ENCODE measurements at places on chromosomes 11 and 22.

DNA sequence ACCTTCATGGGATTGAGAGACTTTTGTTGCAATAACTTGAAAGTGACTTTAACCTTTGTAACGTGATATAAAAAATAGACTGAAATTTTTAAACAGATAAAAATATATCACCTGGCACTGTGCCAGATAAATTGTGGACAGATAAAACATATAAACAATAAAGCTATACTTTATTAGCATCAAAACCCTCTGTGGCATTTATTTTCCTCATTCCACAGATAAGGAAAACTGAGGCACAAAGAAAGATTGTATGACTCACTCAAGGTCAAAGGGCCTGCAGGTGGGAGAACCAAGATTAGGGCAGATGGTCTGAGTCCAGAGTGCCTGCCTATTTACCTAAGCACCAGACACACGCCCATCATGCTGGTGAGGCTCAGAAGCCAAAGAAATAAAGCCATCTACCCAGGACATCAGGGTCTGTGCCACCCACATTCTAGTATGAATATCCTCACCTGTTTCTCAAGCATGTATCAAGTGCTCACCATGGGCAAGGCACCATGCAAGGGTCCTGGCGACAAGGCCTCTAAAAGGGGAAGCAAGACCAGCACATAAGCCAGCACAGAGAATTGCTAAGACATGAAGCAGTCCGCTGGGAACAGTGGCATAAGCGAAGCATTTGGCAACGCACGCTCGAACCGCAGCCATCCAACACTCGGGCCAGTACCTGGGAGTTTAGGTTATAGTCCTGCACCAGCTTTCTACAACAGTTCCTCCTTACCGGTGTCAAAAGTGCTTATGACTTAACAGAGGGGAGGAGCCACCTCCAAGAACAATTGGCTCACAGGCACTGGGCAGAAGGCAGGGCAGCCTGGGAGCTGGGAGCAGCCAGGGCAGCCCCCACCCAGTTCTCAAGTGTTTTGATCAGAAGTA, 17.6 kb downstream of the MYH9 start:
- no peak for DNase-seq

DNA sequence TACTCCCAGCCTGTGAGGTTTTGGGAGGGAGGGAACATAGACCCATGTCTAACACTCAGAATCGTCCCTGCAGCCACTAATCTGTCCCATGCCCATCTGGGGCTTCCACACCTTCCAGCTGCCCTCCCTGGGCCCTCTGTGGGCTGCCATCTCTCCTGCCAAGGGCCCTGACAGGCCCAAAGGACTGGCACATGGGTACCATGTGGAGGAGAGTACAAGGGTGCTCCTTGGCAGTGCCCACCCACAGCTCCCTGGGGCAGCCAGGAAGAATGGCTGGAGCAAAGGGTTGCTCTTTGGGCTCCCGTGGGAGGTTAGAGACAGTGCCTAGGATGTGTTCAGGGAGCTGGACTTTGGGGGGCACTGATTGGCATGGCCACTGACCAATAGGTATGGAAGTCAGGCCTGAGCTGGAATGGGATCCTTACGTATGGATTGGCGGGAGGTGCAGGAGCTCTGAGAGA, 56.8 kb downstream of the CD82 start:
- DNase-seq, result no peak

GRCh38 chr11:27201454-27202302, 161.1 kb downstream of the BBOX1 start:
- peak; percentile 71 for DNase-seq

DNA sequence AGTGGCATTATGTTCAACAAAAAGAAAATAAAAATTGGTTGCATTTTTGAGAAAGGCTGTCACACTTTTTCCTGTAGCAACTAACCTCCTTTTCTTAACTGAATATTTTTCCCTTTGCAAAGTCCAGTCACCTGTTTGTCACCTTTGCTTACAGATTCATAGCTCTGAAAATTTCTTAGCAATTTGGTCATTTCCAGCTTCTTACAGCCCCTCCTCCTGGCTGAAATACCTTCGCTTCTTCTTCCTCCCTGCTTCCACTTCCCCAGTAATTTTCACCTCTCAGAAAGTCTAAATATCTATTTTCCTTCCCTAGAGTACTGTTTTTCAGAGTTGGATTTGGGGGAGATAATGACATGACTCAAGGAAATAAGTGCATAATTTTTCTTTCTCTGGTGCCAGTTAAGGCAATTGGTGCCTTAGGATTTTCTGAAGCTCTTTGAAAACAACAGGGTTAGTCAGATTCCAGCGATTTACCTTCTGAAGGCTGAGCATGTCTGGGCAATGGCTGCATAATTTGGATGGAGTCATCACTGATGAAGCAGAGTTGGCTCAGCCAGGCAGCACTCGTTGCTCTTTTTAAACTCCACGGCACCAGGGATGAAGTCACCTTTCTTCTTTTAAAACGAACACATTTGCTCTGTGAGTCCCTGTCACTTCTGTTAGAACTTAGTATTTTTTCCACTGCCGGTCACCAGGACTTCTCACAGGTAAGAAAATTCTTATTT, 62.1 kb upstream of the AMOTL1 start:
- DNase-seq, result no peak

DNA sequence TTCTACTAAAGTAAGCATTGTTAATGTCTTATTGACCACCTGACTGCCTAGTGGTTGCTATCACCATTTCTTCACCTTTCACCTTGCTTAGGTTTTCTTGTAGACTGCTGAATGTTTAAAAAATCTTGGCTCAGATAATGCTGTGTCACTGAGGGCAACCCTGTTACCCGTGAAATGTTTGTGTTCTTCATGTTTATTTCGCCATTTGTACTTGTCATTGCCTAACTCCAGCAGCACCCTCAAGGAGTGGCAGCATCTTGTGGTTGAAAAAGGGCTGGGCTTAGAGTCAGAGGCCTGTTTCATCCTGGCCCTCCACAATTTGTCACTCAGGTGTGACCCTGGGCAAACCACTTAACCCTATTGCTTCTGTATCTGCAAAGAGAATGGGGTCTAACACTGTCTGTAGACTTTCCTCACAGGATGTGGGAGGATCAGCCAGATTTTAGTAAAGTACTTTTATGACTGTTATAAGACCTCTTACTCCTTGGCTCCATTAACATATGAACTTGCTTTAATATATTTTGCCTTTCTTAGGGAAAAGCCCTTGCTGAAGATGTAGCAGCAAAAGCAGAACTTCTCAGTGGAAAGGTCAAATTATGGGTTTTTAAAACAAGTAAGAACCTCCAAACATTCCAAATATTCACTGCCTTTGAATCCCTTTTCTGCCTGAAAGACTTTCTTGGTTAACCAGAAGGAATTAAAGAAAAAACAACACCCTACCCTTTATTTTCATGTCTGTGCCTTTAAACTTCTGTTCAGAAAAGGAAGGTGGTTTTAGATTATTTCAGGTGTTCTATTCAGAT, 154.5 kb upstream of the C11orf87 start:
- no peak for DNase-seq

DNA sequence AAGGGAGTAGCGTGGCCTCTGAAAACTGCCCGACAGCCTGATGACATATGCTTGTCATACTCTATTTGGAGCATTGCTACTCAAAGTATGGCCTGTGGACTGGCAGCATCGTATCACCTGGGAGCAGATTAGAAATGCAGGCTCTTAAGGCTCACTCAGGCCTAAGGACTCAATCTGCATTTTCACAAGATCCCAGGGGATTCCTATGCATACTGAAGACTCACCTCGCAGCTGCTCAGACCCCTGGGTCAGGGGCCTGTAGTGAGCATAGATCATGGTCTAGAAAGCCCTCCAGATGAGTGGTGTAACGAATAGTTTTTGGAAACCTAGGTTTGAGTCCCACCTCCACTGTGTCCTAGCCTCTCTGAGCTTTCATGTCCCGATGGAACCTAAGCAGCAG, 126.3 kb downstream of the FEZ1 start:
- DNase-seq, result no peak

GRCh38 chr11:41309716-41310115, 149.7 kb downstream of the LRRC4C start:
- DNase-seq, result no peak

DNA sequence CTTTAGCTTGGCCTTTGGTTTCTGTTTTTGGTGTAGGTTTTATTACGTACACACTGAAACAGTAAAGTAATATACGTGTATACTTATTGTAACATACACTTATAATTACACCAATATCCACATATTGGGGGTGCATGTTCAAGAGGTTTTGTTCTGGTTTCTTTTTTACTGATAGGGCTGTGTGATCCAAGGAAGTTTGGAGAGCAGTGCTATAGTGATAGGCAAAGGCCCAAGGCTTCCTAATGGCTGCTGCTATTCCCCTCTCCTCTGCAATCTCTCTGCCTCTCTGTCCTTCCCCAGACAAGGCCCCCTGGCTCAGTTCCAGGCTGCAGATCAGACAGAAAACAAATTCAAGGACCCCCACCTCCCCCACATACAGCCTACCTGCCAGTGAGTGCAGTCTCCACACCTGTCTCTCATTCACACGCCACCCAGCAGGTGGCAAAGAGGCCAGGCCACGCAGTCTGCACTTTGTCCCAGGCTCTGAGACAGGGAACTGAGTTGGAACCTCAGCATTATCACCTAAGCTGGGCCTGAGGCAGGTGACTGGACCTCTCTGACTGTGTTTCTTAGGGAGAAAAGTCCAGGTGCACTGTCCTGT, 15.1 kb downstream of the TMEM184B start:
- peak; percentile 42 for DNase-seq

DNA sequence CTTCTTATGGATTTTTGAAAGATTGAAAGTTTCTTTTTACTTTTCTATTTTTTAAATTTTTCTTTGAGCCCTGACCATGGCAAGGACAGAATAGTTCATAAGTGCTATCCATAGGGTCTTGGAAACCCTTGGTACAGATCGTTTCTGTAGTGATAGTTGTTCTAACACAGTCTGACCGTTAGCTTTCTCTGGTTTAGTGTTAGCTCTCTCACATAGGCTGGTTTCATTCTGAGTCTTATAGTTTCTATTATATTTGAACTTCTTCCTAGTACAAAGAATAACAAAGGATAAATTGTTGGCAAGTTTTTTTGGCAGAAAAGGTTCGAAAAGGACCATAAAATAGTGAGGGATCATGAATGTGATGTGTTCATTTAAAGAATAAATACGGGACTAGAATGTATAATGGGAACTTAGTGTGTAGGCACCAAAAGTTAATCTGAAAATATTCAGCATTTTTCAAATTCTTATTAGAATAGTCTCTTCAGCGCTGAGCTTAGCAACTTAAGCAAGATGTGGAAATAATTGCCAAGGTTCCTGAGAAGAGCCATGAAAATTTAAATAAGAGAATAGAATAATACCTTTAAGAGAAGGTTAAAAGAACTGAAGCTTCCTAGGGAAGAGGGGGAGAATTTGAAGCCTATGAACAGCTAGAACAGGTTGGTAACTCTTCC, 24.1 kb downstream of the FDX1 start:
- no peak for DNase-seq

DNA sequence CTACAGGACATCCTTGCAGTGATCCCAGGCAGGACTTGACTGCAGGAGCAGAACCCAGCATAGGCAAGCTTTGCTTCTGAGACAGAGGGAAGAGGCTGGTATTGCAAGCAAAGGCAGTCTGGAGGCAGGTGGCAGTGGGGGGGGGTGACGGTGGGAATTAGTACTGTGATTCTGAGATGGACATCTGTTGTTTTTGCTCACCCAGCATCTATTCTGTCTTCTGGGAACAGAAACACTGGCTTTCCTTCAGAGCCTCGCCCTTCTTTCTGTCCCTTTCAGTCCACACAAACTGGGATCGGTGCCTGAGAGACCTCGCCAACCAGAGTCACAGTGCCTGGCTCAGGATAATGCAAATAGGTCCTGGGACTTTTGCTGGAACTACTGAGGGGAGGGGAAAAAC, 31.2 kb upstream of the RASL10A start:
- no peak for DNase-seq

DNA sequence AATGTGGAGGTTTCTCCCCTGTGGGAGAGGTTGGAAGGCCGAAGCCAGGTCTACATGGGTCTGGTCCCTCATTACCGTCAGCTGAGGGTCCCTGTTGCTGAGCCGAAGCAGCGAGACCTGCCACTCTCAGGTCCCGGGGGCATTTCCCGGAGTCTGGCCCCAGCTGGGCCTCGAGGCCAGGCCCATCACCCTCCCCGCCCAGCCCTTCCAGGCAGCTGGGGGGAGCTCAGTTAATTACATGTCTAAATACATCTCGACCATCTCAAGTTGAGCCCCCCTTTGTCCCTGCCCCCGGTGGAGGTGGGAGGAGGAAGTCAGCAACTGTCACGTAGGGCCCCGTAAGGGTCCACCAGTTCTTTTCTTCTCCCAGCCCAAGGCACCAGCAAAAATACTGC, 3.6 kb downstream of the CDKN1C start:
- no peak for DNase-seq
